Activated naive CD8-positive, alpha-beta T cell treated with anti-CD3 and anti-CD28 coated beads, Interleukin-2, amount 10 ng/mL, durations not matched to agents 7 days and 5 days (primary cell): ENCODE measurements at places on chromosomes 1 and 21.

DNA sequence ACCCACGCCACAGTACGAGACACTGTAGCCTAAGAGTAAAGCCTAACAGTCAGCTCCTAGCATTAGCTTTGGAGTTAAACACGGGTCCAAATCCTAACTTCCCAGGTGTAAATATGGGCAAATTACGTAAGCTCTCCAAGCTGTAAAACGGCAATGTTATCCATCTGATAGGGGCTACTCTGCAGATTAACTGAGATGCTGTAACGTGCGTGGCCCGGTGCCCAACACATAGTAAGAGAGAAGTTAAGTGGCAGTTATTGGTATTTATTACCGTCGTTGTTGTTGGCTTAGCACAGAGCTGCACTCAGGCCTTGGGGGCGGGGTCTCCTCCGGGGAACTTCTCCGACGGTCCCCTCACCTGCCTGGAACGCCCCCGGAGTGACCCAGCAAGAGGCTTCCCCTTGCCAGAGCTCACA is 457 bp downstream of the TRAPPC3 start:
- peaks cover 45% of the 10 kb centered on the region for H3K4me1 ChIP-seq
- peak overlapping the region; percentile 100 for H3K27ac ChIP-seq
- peaks cover 6% of the 10 kb centered on the region for H3K36me3 ChIP-seq
- no peak for DNase-seq

- no peaks in the 10 kb centered on the region for H3K4me1 ChIP-seq
- no peak overlapping the region for H3K4me3 ChIP-seq
- DNase-seq = no peak
- peaks cover 5% of the 10 kb centered on the region for H3K36me3 ChIP-seq
- no peaks in the 10 kb centered on the region for H3K27me3 ChIP-seq
Observed at GRCh38 chr1:246306415-246307037, 200.6 kb downstream of the SMYD3 start.

GRCh38 chr1:3566003-3566885 is 45.1 kb downstream of the MEGF6 start:
- no peaks in the 10 kb centered on the region for H3K27me3 ChIP-seq
- no peak for DNase-seq
- H3K4me3 ChIP-seq = no peak overlapping the region
- no peak overlapping the region for H3K27ac ChIP-seq

DNA sequence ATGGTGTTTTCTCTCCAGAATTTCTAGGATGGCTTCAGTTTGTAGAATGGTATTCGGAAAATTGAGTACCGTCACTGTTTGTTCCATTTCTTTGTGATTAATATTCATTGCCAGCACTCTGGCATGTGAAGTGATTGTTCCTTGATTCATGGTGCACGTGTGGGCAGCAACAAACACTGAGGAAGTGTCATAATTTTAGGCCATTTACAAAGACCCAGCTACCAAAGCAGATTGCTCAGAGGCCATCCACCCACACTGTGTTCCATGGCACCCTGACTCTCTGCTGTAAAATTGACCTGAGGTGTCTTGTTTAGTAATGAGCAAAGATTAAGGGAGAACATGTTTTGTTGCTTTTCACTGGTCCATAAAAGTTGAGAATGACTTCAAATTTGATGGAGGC is 250.9 kb upstream of the FMN2 start:
- no peaks in the 10 kb centered on the region for H3K36me3 ChIP-seq
- H3K27ac ChIP-seq = no peak overlapping the region
- no peaks in the 10 kb centered on the region for H3K27me3 ChIP-seq

GRCh38 chr1:65514041-65514440 is 93.6 kb downstream of the LEPR start:
- H3K36me3 ChIP-seq = no peaks in the 10 kb centered on the region
- H3K4me1 ChIP-seq = no peaks in the 10 kb centered on the region
- H3K27ac ChIP-seq = no peak overlapping the region
- no peak overlapping the region for H3K4me3 ChIP-seq
- H3K27me3 ChIP-seq = no peaks in the 10 kb centered on the region

DNA sequence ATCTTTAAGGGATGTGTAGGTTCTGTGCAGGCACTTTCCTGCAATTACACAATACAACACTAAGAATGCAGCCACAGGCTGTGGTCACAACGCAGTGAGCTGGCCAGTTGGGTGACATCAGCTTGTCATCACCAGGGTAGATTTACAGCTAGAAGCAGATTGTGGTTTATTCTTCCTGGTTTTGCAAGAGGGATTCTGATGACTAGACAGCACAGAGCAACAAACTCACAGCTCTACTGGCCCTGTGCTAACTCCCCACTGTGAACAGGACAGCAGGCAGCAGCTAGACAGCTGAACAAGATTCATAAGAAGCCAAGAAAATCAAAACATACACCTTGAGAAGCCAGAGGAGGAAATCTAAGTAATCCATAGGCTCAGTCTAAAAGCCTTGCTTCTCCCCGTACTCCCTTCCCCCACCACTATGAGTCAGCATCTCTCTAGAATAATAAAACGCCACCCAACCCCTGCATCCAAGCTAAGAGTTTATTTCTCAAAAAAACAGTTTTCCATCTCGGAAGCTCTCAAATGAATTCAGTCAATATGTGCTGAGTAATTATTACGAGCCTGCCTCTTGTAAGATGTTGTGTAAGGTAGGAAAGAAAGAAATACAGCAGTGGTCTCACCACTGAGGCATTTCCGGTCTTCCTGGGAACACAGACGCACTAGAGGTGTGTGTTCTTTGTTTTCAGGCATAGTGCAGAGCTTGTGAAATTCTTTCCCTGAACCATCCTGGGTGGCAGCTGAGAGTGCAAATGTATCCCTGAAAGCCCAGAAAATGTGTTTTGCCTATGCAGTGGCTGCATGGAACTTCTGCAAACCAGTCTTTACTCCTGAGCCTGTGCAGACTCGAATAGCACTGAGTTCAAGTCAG is 162.8 kb downstream of the NTPCR start:
- DNase-seq = peak; percentile 47
- peaks cover 23% of the 10 kb centered on the region for H3K36me3 ChIP-seq
- no peaks in the 10 kb centered on the region for H3K27me3 ChIP-seq
- H3K27ac ChIP-seq = peak overlapping the region; percentile 84
- peaks cover 24% of the 10 kb centered on the region for H3K4me1 ChIP-seq

DNA sequence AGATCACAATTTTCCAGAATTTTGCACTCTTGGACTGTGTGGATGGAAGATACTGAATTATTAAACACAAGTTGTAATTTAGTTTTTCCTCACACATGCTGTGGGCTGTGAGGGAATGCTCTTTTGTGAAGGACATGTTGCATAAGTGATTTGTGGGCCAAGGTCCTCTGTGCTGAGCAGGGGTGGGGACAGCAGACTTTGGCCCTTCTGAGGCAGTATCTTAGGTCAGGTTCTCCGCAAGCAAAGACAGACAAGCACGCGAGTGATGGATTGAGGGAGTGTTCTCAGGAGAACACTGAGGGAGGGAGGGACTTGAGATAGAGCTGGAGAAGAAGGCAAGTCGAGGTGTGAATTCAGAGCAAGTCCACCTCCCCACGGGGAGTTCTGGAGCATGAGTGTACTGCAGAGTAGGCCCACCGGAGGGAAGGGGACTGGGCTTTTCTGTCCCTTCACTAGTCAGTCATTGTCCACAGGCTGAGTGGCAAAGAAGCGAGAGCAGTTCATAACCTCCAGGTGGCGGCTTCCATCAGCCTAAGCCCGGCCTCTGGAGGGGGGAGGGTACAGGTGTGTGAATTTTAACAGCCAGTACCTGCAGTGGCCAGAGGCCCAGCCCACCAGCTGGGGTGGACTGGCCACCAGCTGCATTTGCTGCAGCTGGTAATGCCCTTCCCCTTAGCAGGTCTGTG is 19.1 kb upstream of the CD101 start:
- no peaks in the 10 kb centered on the region for H3K36me3 ChIP-seq
- peaks cover 8% of the 10 kb centered on the region for H3K27me3 ChIP-seq
- DNase-seq = no peak
- H3K4me3 ChIP-seq = no peak overlapping the region
- H3K4me1 ChIP-seq = peaks cover 18% of the 10 kb centered on the region

DNA sequence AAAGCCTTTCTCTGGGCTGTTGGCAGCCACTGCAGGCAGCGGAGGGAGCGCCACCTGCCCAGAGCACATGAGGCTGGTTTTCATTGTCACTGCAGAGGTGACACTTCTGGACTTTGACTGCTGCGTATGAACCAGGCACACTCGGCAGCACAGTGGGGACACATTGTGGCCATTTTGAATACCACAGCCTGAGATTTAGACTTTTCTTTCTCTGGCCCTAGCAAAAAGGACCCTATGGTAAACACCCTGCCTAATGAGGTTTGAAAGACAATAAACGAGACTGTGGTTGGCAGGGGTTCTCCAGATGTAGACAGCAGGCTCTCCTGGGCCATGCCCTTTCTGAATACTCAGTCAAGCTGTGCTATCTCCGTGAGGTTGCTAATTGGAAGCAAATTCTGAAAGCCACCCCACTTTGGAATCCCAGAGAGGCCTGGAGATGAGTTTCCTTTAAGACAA is 12.0 kb upstream of the KCNE2 start:
- H3K4me1 ChIP-seq = peaks cover 6% of the 10 kb centered on the region
- peaks cover 10% of the 10 kb centered on the region for H3K27me3 ChIP-seq
- H3K4me3 ChIP-seq = no peak overlapping the region
- no peak overlapping the region for H3K27ac ChIP-seq

DNA sequence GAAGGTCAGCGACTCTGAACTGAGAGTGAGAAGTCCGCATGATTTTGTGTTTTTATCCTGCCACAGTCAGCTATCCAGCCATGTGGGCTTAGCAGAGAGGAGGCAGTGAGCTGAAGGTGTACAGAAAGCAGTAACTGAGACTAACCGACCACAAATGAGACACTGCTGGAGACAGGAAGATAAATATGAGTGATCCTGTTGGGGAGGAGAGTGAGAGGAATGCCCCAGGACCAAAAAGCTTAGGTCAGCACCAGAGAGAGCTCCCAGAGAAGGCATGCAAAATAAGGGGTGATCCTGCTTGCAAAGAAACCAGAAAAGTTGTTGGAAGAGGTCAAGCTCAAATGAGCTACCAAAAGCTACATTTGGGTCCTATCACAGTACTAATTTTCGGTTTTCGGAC is 63.7 kb downstream of the HLCS start:
- no peak overlapping the region for H3K4me3 ChIP-seq
- H3K27me3 ChIP-seq = no peaks in the 10 kb centered on the region
- no peak for DNase-seq

- H3K27me3 ChIP-seq = peaks cover 15% of the 10 kb centered on the region
- no peak overlapping the region for H3K27ac ChIP-seq
- H3K4me3 ChIP-seq = no peak overlapping the region
- no peaks in the 10 kb centered on the region for H3K36me3 ChIP-seq
- no peak for DNase-seq
Observed at GRCh38 chr1:178088651-178089050, 5.3 kb upstream of the RASAL2 start.

GRCh38 chr1:192592517-192592916 is 16.9 kb downstream of the RGS1 start:
- no peak overlapping the region for H3K27ac ChIP-seq
- DNase-seq = no peak
- no peak overlapping the region for H3K4me3 ChIP-seq

- peaks cover 59% of the 10 kb centered on the region for H3K27me3 ChIP-seq
- no peak overlapping the region for H3K27ac ChIP-seq
- H3K4me1 ChIP-seq = peaks cover 2% of the 10 kb centered on the region
- DNase-seq = no peak
- no peak overlapping the region for H3K4me3 ChIP-seq
Observed at GRCh38 chr1:37037690-37038089, 3.4 kb upstream of the GRIK3 start.

- H3K27ac ChIP-seq = no peak overlapping the region
- H3K4me1 ChIP-seq = no peaks in the 10 kb centered on the region
- no peaks in the 10 kb centered on the region for H3K36me3 ChIP-seq
- no peak overlapping the region for H3K4me3 ChIP-seq
Observed at GRCh38 chr1:162609306-162609705, 23.0 kb upstream of the DDR2 start.

- H3K27ac ChIP-seq = no peak overlapping the region
- H3K27me3 ChIP-seq = no peaks in the 10 kb centered on the region
- DNase-seq = no peak
- H3K4me1 ChIP-seq = peaks cover 23% of the 10 kb centered on the region
- H3K36me3 ChIP-seq = peaks cover 30% of the 10 kb centered on the region
Observed at GRCh38 chr1:224266915-224267856, 62.8 kb downstream of the NVL start.

- no peak overlapping the region for H3K4me3 ChIP-seq
- peak; percentile 65 for DNase-seq
- no peaks in the 10 kb centered on the region for H3K36me3 ChIP-seq
- no peaks in the 10 kb centered on the region for H3K4me1 ChIP-seq
- no peak overlapping the region for H3K27ac ChIP-seq
- peaks cover 4% of the 10 kb centered on the region for H3K27me3 ChIP-seq
Observed at GRCh38 chr1:203172184-203173010, 3.2 kb downstream of the MYBPH start.

DNA sequence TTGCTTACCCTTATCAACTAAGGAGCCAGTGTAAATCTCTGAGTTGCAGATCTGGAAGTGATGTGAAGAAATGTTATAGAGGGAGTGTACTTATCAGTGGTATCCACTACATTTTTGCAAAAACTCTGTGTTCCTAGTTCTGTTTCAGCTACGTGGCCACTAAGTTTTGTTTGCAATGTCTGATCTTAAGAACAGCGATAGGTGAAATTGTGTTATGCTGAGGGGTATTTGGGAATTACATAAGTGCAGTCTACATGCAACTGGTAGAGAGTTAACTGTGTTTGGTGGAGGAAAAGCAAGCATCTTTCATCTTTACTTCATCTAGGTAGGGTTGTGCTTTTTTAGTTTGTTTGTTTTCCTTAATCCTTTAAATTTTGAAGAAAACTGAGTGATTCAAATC is 198.8 kb upstream of the SGIP1 start:
- peaks cover 41% of the 10 kb centered on the region for H3K36me3 ChIP-seq
- H3K4me1 ChIP-seq = peaks cover 50% of the 10 kb centered on the region
- H3K27me3 ChIP-seq = no peaks in the 10 kb centered on the region
- peak overlapping the region; percentile 99 for H3K4me3 ChIP-seq

- no peak for DNase-seq
- H3K4me1 ChIP-seq = no peaks in the 10 kb centered on the region
- H3K4me3 ChIP-seq = no peak overlapping the region
- H3K36me3 ChIP-seq = no peaks in the 10 kb centered on the region
- H3K27me3 ChIP-seq = no peaks in the 10 kb centered on the region
- H3K27ac ChIP-seq = no peak overlapping the region
Observed at GRCh38 chr1:197526736-197527371, 248.4 kb downstream of the DENND1B start.

- no peak overlapping the region for H3K4me3 ChIP-seq
- no peaks in the 10 kb centered on the region for H3K4me1 ChIP-seq
- H3K27me3 ChIP-seq = peaks cover 4% of the 10 kb centered on the region
- no peaks in the 10 kb centered on the region for H3K36me3 ChIP-seq
- no peak for DNase-seq
- H3K27ac ChIP-seq = no peak overlapping the region
Observed at GRCh38 chr1:210855440-210855839, 278.5 kb downstream of the KCNH1 start.

GRCh38 chr1:110945626-110946025 is 18.1 kb downstream of the LRIF1 start:
- H3K36me3 ChIP-seq = peaks cover 38% of the 10 kb centered on the region
- no peak overlapping the region for H3K4me3 ChIP-seq
- no peaks in the 10 kb centered on the region for H3K27me3 ChIP-seq
- H3K27ac ChIP-seq = no peak overlapping the region
- DNase-seq = no peak
